ENCODE measurements at places on chromosomes 5 and 9. TPM values are rescaled to one million over a fixed set of nuclear protein-coding genes. Genes with fewer than 3 reads are reported as not detected.

Gene SPIN1
- 16.6 TPM for polyA plus RNA-seq

Gene PCDHA5
- polyA plus RNA-seq: not detected

Gene VCAN
- 2.9 TPM for polyA plus RNA-seq

Gene PLPPR1
- polyA plus RNA-seq: not detected

Gene FGF10
- polyA plus RNA-seq: not detected

Gene PCDHGC3
- polyA plus RNA-seq: 19.0 TPM

Gene FAM221B
- polyA plus RNA-seq: not detected

Gene NR2F1-AS1
- polyA plus RNA-seq: 0.50 TPM

Gene CLIC3
- not detected for polyA plus RNA-seq

Gene GPR150
- polyA plus RNA-seq: 0.76 TPM

Gene BTNL3
- not detected for polyA plus RNA-seq

Gene ABHD17B
- 20.0 TPM for polyA plus RNA-seq
